ENCODE measurements at places on chromosomes 4 and X. TPM values are rescaled to one million over a fixed set of nuclear protein-coding genes. Genes with fewer than 3 reads are reported as not detected.
A peak's percentile ranks its signal among the peaks of the same experiment; 100 is the strongest.

DNA sequence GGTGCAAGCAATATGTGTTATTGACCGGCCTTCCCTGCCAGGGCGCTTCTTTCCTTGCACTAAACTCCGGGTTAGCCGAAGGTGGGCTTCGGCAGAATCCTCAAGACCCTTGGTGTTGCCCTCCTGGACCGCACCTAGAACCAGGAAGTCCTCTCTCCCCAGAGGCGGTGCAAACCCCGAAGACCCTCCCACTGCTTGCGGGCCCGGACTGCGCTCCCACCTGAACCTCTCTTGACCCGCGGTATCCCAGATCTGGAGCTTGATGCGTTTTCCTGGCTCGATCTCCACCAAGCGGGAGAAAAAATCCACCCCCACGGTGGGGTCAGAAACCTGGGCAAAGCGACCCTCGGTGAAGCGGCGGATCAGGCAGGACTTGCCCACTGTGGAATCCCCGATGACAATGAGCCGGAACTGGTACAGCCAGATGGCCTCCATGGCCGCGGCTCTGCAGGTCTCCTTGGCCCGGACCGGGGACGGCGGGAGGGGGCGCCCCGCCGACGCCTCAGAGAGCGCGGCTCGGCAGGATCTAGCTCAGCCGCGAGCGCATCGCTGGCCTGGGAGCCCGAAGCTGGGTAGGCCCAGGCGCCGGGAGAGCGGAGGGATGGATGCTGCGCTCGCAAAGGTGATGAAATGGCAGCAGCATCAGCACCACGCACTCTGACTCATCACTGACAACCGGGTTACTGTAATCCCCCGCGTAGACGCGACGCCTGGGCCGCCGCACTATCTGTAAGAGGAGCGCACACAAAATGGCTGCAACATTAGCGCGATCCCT, at the start of gene RAB39B:
TSS of gene RAB39B (minus strand) at position 638 of the 775 bp plus-strand sequence. CDS start at position 435, 203 bp downstream.
- DNase-seq, result peak; percentile 42

- no peak for DNase-seq
Measured at GRCh38 chrX:9587642-9588041, 122.8 kb downstream of the TBL1X start.

- no peak for DNase-seq
Measured at GRCh38 chr4:117949621-117950020, 84.7 kb upstream of the NDST3 start.

- DNase-seq, result peak; percentile 4
Measured at GRCh38 chr4:122635205-122635604, 14.3 kb upstream of the IL21 start.

- DNase-seq, result peak; percentile 45
Measured at GRCh38 chr4:125421547-125421946, 106.8 kb downstream of the FAT4 start.

DNA sequence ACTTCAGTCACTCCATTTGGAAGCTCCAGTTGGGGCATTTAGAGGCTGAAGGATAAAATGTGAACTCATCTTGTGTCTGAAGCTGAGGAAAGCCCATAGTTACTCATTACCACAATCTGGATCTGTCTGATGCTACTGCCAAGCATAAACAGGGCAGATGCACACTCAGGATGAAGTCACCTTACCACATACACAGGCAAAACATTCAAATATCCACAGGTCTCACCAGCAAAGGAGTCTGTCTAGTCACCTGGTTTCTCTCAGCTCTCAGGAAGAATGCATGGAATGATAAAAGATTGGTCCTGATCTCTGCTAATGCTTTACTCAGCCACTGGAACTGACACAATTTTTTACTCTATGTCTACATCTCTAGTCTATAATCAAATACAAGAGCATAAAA, 13.0 kb upstream of the ODAPH start:
- no peak for DNase-seq

- DNase-seq, result no peak
Measured at GRCh38 chr4:80486603-80487002, 151.1 kb downstream of the CFAP299 start.

DNA sequence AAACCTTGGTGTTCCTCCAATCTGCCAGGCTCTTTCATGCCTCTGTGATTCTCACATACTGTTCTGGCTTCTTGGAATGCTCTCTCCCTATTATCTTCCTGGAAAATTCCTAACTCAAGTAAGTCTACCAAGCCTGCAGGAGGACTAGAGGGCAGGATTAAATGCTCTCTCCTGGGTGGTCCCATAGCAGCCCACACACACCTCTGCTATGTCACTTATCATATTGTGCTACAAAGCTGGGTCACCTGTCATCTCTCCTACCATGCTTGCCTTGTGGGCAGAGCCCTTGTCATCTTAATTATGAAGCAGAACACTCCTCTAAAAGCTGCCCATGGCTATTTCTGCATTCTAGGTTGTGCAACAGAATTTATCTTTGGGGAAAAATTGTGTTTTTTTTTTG, 344.5 kb upstream of the NOCT start:
- DNase-seq, result no peak

- DNase-seq, result no peak
Measured at GRCh38 chrX:54794028-54794427, 4.0 kb downstream of the ITIH6 start.

GRCh38 chr4:10158333-10158942, 41.8 kb upstream of the WDR1 start:
- no peak for DNase-seq

GRCh38 chr4:13562876-13563275, 18.6 kb upstream of the NKX3-2 start:
- no peak for DNase-seq

DNA sequence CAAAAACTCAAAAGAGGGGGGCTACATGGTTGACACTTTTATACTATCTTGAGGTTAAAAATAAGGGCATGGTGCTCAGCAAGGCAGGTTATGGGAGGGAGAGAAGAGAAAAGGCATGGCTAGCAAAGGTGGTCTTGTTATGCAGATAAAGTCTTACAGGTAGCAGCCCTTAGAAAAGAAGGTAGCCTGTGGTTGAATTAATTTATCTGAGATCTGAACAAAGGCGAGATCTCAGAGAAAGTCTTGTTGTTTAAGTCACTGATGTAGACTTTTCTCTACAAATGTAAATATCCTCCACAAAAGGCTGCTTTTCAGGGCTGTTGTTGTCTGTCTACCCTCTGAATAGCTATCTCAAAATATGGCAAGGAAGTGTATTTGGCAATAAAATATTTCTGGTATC, 1250.4 kb downstream of the PCDH18 start:
- no peak for DNase-seq

DNA sequence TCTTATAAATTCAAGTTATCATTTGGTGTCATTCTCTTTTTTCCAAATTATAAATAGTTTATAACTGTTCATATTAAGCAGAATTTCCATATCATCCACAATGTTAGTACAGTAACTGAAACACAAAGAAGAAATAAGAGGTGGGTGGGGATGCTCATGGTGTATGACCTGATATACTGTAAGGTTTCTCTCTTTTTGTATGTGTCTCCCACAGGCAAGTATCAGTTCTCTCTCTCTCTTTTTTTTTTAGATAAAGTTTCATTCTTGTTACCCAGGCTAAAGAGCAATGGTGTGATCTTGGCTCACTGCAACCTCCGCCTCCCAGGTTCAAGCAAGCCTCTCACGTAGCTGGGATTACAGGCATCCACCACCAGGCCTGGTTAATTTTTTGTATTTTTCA, 43.7 kb upstream of the UGT2A3 start:
- DNase-seq, result no peak

- DNase-seq, result no peak
Measured at GRCh38 chr4:81256059-81256970, 41.3 kb upstream of the PRKG2 start.

- no peak for DNase-seq
Measured at GRCh38 chr4:170139764-170140163, 50.0 kb upstream of the AADAT start.

DNA sequence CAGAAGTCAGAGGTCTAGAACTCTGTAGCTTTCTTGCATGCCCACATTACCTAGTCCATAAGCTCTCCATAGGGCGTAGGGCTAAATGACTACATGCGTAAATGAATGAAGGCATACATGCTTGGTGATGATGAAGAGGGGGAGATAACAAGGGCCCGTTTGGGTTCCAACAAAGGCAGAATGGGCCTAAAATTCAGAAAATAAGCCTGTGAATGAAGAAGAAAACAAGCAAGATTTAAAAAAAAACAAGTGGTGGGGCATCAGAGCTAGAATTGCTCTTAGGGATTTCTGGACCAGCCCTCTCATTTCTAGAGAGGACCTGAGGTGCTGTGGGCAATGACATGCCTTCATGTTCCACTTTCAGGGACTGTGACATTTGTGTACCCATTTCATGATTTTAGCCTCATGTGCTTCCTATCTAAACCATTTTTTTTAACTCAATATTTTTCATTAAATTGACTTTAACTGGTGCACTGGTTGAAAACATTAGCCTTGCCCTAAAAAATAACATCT, 12.1 kb downstream of the GPRIN3 start:
- DNase-seq, result no peak

GRCh38 chrX:151974336-151975227, at the start of gene GABRE:
Gene GABRE (minus strand): TSS chrX:151974676. CDS start chrX:151974625, 51 bp downstream.
- DNase-seq, result peak; percentile 50

Gene GDPD2
- not detected for total RNA-seq

Gene GAGE12J
- total RNA-seq, result not detected

Gene CT45A1
- not detected for total RNA-seq

Gene SLC26A1
- 0.20 TPM for total RNA-seq

Gene AMOT
- 2.2 TPM for total RNA-seq

Gene FGFBP1
- total RNA-seq, result not detected

All from lung microvascular endothelial cell (primary cell).